Esophagus squamous epithelium (tissue), 5 donors: ENCODE measurements at places on chromosomes 1 and 21.

DNA sequence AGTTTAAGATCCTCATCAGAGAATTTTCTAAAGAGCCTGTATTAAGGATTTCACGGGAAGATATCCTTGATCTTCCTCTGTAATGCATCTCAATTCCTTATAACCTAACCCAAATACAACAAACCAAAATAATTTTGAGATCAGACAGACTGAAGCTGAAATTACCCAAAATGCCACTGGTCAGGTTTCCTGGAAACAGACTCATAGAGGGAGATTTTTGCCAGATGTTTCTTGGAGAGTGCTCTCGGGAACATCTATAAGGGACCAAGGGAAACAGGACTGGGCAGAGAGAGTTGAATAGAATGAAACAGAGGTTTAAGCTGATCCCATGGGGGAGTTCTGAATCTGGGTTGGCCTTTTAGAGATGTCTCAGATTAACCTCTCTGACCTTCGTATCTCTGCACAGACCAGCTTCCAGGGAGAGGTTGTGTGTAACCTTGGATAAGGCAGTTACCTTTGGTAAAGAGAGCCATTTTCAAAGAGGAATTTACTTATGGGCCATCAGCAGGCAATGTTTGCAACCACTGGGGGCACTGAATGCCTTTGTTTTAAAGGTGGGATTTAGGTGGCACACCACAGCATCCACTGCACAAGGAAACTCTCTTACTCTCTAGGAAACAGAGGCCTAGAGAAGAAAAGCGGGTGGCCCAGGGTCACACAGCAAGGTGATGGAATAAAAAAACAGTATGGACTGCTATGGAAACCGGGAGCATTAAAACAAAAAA is 130.8 kb upstream of the SGIP1 start:
- DNase-seq, result no peak

DNA sequence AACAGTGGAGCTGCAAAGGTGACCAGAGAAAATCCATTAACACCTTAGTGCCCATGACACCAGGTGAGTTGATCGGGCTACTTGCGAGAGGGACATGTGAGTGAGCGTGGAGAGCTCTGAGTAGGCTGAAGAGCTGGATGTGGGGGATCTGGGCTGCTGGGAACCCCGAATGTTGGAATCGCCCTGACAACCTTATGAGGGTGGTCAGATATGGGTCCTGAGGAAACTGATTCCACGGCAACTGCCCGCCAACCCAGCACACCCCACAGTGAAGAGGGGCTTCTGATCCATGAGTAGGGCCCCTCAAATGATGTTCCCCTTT is 705 bp upstream of the QSOX1 start:
- DNase-seq, result no peak

DNA sequence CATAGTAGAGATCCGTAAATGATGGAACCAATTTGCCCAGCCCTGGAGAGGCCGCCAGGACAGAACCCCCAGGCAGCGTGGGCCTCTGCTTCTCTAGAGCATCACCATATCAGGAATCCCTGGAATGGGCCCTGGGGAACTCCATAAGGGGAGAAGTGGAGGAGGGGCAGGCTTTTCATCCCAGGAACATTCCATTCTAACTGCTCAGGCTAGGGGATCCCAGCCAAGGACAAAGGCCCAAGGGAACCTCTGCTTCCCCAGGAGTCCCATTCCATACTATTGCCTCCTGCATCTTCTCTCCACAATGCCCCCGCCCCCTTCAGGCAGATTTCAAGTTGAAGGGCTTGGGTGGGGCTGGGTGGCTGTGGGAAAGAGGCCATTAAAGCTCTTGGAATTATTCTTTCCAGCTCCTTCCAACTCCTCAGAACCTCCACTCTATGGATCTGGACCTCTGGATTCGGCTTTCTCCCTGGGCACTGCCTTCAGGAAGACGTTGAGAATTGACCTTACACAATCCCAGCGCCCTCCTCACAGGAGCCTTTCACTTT is 6.0 kb downstream of the TRNP1 start:
- no peak for DNase-seq

GRCh38 chr21:15379776-15380175 is 315.0 kb upstream of the NRIP1 start:
- no peak for DNase-seq

DNA sequence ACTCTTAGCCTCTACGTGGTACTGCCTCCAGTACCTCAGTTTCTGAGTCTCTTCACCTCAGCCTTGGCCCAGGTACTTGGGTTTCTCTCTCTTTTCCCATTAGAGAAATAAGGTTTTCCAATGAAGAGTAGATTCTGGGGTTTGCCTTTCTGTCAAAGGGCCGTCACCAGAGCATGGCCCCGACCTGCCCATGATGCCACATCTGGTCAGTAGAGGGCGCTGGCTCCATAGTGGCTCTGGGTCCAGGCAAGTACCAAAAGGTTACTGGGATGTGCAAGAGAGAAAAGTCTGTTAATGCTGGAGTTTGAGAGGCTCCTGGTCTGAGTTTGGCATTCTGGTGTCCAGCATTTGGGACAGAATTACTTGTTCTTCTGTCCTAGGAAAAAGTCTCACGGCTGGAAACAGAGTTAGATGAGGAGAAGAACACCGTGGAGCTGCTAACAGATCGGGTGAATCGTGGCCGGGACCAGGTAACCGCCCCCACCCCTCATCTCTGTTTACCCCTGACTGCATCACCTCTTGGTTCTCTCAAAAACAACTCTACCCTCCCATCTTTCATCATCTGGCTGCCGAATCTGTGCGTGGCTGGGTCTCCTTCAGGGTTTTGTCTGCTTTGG is 5.3 kb upstream of the TUFT1 start:
- no peak for DNase-seq

DNA sequence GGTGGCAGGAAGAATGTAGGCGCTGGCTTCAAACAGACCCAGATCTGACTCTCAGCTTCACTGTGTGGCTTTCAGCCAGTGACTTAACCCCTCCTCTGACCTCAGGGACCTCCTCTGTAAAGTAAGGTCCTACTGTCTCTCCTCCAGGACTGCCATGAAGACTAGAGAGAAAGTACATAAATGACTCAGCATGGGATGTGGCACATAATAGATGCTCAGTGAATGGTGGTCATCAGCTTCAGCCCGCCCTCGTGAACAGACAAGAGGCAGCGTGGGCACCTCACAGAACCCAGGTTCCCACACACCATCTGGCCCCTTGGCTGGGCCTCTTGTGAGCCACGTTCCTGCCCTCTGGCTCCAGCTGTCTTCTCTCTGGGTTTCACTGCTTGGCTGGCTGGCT is 126.0 kb downstream of the SYF2 start:
- no peak for DNase-seq

DNA sequence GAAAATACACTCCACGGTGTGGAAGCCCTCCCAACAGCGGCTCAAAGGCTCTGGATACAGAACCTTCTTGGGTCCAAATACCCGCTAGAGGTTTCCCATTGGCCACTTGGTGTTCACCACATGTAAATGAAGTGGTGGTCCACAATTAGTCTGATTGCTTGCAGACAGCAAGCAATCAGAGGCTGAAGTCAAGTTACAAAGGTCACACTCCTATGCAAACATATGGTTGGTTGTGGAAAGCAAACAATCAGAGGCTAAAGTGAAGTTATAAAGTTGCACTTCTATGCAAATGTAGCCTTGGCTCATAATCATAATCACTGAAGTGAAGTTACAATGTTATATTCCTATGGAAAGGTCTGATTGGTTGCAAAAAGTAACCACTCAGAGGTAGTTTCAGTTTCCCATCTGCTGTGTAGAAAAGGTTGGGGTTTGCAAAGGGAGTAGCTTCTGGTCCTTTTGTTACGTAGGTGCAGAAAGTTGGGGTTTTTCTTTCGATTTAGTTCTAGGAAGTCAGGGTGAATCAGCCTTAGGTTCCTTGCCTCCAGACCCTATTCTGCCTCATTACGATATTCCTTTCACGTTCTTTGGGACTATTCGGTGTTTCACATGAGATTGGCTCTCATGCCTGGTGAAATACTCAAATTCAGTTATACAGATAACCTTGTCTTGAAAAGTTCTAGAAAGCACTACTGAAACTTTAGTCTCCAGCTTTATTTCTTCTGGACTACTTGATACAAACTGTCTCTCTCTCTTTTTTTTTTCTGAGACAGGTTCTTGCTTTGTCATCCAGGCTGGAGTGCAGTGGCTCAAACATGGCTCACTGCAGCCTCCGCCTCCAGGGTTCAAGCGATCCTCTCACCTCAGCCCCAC is 36.7 kb upstream of the MTF2 start:
- no peak for DNase-seq

DNA sequence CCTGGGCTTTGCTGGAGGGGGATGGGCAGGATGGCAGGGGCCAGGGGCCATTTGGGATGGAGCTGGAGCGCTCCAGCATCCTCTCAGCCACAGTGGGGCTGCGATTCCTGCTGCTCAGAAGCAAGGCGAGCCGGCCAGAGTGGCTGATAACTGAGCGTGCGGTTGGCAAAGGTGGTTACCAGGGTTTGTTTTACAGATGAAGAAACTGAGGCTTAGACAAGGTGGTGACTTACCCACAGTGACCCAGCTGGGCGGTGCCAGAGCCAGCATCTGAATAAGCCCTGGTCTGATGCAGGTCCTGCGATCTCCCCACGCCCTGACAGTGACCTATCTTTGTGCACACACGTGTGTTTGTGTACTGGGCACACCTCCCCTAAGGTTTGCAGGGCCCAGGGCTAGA is 5.9 kb upstream of the PRXL2B start:
- no peak for DNase-seq
